ENCODE measurements at places on chromosomes 3 and 15. TPM values are rescaled to one million over a fixed set of nuclear protein-coding genes. Genes with fewer than 3 reads are reported as not detected.

Gene CCDC51
- 7.4 TPM for total RNA-seq

Gene BMF
- 4.2 TPM for total RNA-seq

Gene TMEM158
- 14.5 TPM for total RNA-seq

Gene MAP2K1
- total RNA-seq, result 22.1 TPM

Gene DZIP1L
- total RNA-seq, result 4.9 TPM

Gene STAB1
- 5.9 TPM for total RNA-seq

Gene ARNT2
- total RNA-seq, result 72.8 TPM

Gene ACTC1
- total RNA-seq, result 0.25 TPM

Gene GXYLT2
- total RNA-seq, result 4.7 TPM

Gene DPPA2
- not detected for total RNA-seq

Gene ARGFX
- total RNA-seq, result not detected

Gene GRAMD2A
- total RNA-seq, result 0.49 TPM

Gene FEZF2
- 15.2 TPM for total RNA-seq

Gene C3orf70
- total RNA-seq, result 27.5 TPM

All from temporal lobe (tissue), 4 donors.